Immature natural killer cell (primary cell): ENCODE measurements at places on chromosomes 11 and 22.

DNA sequence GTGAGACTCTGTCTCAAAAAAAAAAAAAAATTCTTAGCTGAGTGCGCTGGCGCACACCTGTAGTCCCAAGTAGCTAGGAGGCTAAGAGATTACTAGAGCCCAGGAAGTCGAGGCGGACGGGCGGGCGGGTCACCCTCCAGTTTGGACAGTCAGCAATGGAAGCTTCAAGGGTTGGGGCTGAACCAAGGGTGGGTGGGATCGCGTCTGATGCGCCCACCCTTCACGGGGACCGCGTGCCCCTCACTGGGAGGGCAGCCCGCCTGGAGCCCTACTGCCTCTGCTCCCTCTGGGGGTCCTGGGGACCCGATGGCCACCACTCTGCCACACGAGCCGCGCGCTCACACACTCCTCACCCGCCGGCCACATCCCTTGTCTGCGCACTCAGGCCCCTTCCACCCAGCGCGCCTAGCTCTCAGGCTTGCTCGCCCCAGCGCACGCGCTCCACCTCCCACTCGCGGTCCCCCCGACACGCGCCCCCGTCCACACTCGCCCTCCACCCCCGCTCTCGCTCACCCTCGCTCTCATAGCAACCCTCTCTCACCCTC, 494 bp downstream of the CHID1 start:
- H3K27ac ChIP-seq, result peak overlapping the region; percentile 85
- no peaks in the 10 kb centered on the region for H3K36me3 ChIP-seq
- peak overlapping the region; percentile 84 for H3K4me3 ChIP-seq
- DNase-seq, result no peak
- peaks cover 21% of the 10 kb centered on the region for H3K4me1 ChIP-seq
- H3K27me3 ChIP-seq, result no peaks in the 10 kb centered on the region

- peaks cover 2% of the 10 kb centered on the region for H3K36me3 ChIP-seq
- peak; percentile 50 for DNase-seq
- H3K4me1 ChIP-seq, result peaks cover 99% of the 10 kb centered on the region
These were observed 42.2 kb downstream of the FLI1 start for GRCh38 chr11:128735935-128736605.

DNA sequence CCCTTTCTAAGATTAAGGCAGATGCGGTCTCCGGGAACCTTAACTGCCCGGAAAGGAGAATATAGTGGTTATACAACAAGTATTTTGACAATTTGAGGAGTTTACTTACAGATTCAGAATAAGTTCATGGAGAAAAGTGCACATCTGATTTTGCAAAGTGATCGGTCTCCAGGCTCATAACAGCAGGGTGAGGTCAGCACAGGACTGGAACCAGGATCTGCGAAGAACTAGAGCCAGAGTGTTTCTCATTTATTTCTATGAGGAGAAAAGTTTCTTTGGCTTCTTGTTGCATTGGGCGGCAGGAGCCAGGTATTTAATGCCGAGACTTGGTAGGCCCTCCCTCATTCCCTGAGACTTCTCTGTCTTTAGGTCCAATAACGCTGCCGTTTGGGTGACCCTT, 3.7 kb downstream of the ADAMTS15 start:
- no peak overlapping the region for H3K4me3 ChIP-seq
- no peaks in the 10 kb centered on the region for H3K36me3 ChIP-seq
- no peak for DNase-seq
- peaks cover 15% of the 10 kb centered on the region for H3K4me1 ChIP-seq
- no peak overlapping the region for H3K27ac ChIP-seq

DNA sequence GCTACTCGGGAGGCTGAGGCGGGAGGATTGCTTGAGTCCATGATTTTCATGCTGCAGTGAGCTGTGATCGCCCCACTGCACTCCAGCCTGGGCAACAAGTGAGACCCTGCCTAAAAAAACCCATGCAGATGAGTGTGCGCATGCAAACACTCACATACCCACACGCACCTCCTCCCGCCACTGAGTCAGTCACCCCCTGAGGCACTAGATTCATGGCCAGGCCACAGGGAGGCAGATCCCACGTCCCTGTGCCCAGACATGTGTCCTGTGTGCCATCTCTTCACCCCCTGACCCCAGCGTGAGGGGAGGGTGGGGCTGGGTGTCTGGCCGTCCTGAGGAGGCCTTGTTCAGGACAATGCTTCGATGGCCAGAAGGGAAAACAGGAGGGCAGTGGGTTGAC, 15.5 kb downstream of the RELT start:
- no peaks in the 10 kb centered on the region for H3K36me3 ChIP-seq
- H3K4me3 ChIP-seq, result no peak overlapping the region
- peaks cover 16% of the 10 kb centered on the region for H3K4me1 ChIP-seq

DNA sequence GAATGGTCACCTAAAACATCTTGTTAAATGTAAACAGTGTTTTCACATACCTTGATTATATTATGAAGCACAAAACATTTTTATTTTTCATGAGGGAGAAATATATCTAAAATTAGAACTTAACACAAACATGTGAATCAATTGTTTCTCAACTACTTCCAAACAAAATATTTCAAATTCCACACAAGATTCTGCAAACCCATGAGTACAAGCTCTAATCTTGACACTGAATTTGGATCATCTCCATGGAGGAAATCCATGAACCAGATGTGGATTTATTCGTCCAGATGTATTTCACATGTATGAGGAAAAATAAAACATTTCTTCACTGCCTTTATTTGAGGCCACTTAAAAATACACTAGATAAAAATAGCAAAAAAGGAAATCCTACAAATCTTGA, 184.2 kb downstream of the SBF2 start:
- no peak for DNase-seq
- no peaks in the 10 kb centered on the region for H3K27me3 ChIP-seq
- H3K36me3 ChIP-seq, result no peaks in the 10 kb centered on the region
- no peak overlapping the region for H3K27ac ChIP-seq
- H3K4me3 ChIP-seq, result no peak overlapping the region

DNA sequence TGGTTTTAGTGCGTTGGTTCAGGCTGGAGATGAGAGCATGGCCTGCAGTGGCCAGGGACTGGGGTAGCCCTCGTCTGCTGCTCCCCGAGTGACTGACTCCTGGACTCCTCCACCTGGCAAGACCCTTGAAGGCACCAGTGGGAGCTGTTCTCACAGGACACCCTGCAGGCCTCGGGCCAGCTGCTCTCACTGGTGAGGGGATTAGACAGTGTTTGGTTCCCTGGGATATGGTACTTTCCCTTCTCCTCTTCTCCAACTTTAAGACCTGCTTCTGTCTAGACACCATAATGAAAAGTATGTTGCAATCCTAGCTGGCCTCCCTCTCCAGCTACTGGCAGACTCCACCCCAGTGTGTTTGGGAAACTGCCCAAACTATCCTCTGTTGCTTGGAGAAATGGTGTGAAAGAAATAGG, 168.8 kb upstream of the CADM1 start:
- H3K27ac ChIP-seq, result no peak overlapping the region
- no peaks in the 10 kb centered on the region for H3K36me3 ChIP-seq
- peaks cover 2% of the 10 kb centered on the region for H3K27me3 ChIP-seq
- H3K4me1 ChIP-seq, result no peaks in the 10 kb centered on the region

DNA sequence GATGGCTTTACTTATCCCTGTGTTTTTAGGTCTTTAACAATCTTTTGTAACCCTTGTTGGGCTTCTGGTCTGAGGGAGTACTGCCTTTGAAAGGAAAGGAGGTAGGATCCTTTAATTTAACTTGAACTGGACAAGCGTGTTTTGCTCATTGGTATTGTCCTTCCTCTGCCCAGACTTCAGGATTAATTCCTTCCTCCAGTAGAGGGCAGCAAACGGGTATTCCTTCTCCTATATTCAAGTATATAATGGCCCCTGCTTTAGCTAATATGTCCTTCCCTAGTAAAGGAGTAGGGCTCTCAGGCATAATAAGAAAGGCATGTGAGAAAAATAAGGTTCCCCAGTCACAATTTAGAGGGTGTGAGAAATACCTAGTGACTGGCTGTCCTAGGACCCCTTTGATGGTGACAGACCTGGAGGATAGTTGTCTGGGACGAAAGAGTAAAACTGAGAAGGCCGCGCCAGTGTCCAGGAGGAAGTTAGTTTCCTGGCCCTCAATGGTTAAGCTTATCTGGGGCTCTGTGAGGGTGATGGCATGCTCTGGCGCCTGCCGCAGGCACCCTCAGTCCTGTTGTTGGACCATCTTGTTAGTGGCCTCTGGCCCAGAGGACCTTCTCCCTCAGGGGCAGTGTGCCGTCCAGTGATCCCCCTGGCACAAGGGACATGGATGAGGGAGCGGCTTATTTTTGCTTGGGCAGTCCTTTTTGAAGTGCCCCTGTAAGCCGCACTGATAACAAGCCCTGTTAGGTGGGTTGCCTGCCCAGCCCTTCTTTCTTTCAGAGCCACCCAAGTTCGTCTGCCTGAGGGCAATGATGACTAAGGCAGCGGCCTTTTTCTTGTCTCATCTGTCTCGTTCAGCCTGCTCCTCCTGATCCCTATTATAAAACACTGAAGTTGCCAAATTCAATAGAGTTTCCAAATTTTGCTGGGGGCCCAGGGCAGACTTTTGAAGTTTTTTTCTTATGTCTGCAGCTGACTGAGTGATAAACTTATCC, 51.8 kb downstream of the C11orf71 start:
- no peaks in the 10 kb centered on the region for H3K36me3 ChIP-seq
- no peak overlapping the region for H3K27ac ChIP-seq
- H3K4me3 ChIP-seq, result no peak overlapping the region
- peak; percentile 36 for DNase-seq
- peaks cover 21% of the 10 kb centered on the region for H3K4me1 ChIP-seq
- H3K27me3 ChIP-seq, result peaks cover 2% of the 10 kb centered on the region

DNA sequence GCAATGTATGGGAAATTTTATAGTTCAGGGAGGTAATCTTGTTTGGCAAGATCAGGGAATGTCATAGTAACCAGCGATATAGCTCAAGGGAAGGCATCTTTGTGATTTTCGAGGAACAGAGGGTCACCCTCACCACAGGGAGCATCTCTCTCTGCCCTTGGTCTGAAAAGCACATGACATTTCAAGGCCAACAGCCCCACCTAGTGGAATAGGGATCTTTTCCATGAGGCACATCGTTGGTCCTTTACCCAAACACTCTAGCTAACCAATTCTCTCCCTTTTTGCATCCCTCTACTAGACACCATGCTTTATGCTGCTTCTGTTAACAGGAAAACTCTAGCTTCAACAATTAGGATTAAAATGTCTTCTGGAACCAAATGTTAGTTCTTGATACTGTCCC, 179.0 kb downstream of the GRM5 start:
- no peak overlapping the region for H3K4me3 ChIP-seq
- H3K4me1 ChIP-seq, result no peaks in the 10 kb centered on the region
- peaks cover 3% of the 10 kb centered on the region for H3K36me3 ChIP-seq

DNA sequence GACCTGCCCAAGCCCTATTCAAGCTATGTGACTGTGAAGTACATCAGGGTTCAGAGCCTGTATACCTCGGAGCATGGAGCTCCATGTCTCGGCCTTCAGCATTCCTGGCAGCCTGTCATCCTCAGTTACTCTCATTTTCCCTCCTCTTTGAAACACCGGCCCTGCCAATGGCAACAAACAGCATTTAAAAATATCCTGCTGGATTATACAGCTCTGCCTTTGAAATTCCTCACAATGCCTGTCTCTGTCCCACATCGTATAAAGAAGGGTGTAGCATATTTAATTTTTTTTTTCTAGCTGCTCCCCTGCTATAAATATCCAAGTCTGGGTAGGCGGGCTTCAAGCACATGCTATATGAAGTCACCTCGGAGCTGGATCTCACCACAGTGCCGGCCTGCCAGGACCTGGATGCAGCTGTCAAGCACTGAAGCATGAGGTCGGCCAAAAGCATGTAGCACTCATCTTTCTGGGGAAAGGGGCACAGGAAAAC, 11.8 kb downstream of the ABTB2 start:
- peaks cover 7% of the 10 kb centered on the region for H3K4me1 ChIP-seq
- peaks cover 6% of the 10 kb centered on the region for H3K27me3 ChIP-seq
- H3K4me3 ChIP-seq, result no peak overlapping the region
- H3K27ac ChIP-seq, result no peak overlapping the region
- no peaks in the 10 kb centered on the region for H3K36me3 ChIP-seq

- H3K4me1 ChIP-seq, result peaks cover 52% of the 10 kb centered on the region
- H3K27ac ChIP-seq, result peak overlapping the region; percentile 53
- H3K36me3 ChIP-seq, result peaks cover 24% of the 10 kb centered on the region
- no peak for DNase-seq
- H3K4me3 ChIP-seq, result no peak overlapping the region
- no peaks in the 10 kb centered on the region for H3K27me3 ChIP-seq
These were observed 30.4 kb upstream of the CRTAM start for GRCh38 chr11:122807731-122808477.

DNA sequence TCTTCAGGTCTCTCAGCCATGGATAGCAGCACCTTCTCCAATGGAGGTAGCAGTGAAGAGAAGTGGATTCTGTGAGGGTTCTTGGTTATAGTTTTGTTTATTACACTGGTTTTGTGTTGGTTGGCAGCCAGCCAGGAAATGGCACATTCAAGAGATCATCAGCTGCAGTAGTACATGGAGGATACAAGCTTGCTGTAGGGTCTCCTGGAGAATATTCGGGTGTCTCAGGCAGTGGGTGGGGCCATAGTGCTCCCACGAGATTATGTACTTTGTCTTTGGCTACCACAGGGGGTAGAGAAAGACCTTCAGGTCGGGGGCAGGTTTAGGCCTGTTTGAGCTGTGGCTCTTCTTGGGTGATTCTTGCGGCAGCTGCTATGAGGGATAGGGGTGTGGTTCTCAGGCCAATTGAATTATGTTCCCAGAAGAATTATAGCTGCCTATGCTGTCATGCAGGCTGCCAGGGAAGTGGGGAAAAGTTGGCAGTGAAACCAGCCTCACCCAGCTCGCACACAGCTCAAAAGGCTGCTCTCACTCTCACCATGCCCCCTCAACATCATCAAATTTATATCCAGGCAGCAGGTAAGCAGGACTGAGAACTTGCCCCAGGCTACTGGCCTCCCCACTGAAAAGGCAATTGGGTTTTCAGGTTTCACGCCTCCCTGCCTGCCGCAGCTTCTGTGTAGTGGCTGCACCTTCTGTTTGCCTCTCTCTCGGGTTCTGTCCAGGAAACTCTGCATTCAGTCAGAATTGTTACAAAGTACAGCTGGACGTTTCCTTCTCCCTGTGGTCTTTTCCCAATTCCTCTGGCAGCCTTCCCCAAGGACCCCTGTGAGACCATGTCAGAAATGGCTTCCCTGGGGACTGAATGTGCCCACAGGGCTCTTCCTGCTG, 435.5 kb downstream of the LUZP2 start:
- H3K4me1 ChIP-seq, result no peaks in the 10 kb centered on the region
- H3K4me3 ChIP-seq, result no peak overlapping the region
- no peaks in the 10 kb centered on the region for H3K36me3 ChIP-seq
- no peak for DNase-seq

DNA sequence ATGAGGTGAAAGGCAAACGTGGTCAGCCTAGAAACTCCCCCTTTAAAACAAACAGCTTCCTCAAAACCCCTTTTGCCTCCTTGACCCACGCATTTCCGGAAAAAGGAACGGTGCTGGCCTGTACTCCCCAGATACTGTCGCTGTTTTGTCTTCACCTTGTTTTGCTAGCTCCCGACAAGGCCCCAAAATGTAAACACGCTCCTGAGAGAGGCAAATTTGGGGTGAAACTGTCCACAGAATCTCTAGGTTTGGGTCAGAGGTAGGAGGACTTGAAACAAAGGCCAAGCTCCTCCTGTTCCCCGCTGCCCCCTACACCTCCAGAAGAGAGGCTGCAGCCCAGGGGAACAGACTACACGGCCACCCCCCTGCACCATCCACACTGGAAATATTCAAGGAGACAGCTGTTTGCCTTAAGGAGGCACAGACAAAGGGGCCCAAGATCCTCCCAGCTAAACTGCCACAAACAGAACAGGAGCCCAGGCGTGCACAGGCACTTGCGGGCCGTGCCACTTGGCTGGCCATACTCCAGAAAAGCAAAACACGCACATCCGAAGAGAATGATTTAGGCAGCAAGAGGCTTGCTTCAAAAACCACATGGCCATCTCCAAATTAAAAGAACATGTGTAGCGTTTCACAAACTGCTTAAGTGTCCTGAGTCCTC, 160.5 kb upstream of the GRK3 start:
- no peak for DNase-seq
- H3K4me1 ChIP-seq, result peaks cover 38% of the 10 kb centered on the region
- peak overlapping the region; percentile 91 for H3K4me3 ChIP-seq
